ENCODE measurements at places on chromosomes 5 and 9. TPM values are rescaled to one million over a fixed set of nuclear protein-coding genes. Genes with fewer than 3 reads are reported as not detected.

DNA sequence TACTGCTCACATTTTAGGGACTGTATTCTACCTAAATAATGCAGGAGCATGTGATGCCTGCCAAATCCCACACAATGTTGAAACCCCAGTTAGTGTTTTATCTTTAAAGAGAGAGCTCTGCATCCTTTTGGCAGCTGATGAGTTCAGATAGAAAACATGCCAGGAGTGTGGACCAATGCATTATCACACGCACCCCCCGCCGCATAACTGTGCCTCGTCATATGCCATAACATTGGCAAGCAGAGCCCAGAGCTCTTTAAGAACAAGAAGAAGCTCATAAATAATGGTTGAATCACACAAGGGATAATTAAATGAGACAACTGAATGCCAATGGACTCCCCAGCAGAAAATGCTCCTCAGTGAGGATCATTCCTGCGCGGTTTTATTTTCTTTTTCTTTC, 52.8 kb upstream of the RORB start:
- DNase-seq, result no peak
- H3K4me3 ChIP-seq, result no peak overlapping the region
- H3K4me1 ChIP-seq, result no peaks in the 10 kb centered on the region
- no peaks in the 10 kb centered on the region for H3K27me3 ChIP-seq
- no peaks in the 10 kb centered on the region for H3K36me3 ChIP-seq

DNA sequence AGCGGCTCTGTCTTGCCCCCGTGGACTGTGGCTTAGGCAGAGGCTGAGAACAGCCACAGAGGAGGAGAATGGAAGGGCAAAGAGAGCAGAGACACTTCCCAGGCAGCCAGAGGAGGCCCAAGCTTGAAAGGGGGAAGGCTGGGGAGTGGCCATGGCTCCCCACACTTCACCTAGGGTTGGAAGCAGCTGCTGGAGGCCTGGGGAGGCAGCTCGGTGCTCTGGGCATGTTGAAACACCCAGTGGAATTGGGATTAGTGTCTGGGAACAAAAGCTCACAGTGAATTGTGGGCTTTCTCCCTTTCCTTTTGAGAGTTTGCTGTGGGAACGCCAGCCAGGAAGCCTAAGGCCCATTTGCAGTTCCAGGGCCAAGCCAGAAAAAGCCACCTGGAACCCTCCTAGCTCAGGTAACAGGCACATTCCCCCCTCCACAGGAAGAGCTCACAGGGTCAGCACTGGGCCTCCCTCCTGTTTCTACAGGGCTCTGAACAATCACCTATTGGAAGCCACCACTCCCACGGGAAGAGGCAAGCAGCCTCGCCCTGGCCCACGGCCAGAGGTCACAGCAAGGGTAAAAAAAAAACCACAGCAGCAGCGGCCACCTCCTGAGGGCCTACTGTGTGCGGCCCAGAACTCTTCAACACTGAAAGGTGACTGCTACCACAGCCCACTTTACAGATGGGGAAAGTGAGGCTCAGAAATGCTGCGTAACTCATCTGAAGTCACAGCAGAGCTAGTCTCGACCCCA, 20.2 kb downstream of the EEIG1 start:
- no peak overlapping the region for H3K4me3 ChIP-seq
- H3K27me3 ChIP-seq, result no peaks in the 10 kb centered on the region
- peaks cover 17% of the 10 kb centered on the region for H3K36me3 ChIP-seq
- no peak overlapping the region for H3K27ac ChIP-seq

DNA sequence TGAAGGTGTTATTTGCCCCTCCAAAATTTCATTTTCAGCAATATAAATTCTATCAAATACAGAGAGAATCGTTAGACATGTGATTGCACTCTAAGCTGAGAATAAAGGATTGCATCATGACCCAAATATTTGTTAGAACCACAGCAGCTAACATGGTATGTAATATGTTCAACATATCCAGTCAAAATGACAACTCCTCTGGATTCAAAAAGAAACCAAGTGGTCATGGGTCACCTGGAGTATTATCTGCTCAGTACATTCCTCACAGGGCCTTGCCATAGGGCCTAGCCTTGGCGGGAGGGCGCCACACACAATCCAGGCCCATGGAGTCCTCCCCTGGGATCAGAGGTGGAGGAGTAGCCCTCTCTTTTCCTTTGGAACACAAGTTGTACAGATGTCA, 179.2 kb downstream of the HSD17B3 start:
- H3K27ac ChIP-seq, result no peak overlapping the region
- no peak overlapping the region for H3K4me3 ChIP-seq
- no peak for DNase-seq

The KCNV2 gene
- total RNA-seq, result not detected

The IL4 gene
- 0.53 TPM for total RNA-seq

The LURAP1L gene
- not detected for total RNA-seq

The FOXD4L3 gene
- total RNA-seq, result 0.21 TPM

The SEC61B gene
- 154 TPM for total RNA-seq

Data from activated CD8-positive, alpha-beta memory T cell treated with anti-CD3 and anti-CD28 coated beads, Interleukin-2, amount 10 ng/mL, durations not matched to agents 7 days and 5 days (primary cell).